Muscle of back (tissue), 13 donors: ENCODE measurements at places on chromosomes 13 and 19. TPM values are rescaled to one million over a fixed set of nuclear protein-coding genes. Genes with fewer than 3 reads are reported as not detected.

DNA sequence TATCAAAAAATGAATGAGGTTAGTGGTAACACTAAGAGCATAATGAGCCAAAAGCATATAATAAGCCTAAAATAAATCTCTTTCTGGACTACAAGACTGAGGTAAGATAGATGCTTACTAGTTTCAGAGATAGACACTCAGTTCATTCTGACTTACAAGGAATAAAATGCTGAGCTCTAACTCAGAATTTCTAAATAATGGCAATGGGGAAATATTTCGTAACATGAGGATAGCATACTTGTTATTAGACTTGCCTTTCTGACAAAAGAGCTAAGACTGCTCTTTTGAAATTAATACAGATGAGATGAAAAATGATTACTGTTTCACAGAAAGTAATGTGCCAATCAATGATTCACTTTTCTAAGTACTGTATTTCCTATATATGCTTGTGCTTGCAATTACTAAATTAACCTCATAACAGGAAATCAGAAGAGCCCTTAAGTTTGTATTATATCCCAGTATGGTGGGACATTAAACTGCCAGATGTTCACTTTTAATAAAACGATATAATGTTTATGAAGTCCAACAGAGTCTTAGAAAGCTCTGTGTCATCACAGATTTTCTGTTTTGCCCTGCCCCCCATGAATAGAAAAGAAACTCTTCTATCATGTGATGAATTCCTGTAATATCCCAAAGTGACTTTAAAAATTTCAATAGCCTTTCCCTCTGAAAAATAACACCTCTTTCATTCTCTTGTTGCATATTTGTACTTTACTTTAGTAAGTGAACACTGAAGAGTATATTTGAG is 2771.0 kb upstream of the PCDH20 start:
- no peak for DNase-seq

DNA sequence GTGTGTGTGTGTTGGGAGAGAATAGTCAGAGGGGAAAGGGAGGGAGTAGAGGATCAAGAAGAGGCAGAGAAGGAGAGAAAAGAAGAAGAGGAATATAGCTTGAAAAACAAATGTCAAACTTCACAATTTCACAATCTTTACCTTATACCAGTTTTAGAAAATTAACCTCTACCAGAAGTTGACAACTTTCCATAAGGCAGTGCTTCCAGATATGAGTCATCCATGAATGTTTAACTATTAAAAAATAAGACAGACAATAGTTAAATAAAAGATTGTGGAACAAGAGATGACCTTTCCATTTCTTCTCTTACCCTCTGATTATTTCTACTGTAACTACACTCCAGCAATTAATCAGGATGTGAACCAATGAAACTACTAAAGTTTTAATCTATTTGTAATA is 229.4 kb downstream of the ITGBL1 start:
- no peak for DNase-seq

GRCh38 chr13:23959231-23959862 is 62.0 kb upstream of the C1QTNF9B start:
- DNase-seq = no peak

DNA sequence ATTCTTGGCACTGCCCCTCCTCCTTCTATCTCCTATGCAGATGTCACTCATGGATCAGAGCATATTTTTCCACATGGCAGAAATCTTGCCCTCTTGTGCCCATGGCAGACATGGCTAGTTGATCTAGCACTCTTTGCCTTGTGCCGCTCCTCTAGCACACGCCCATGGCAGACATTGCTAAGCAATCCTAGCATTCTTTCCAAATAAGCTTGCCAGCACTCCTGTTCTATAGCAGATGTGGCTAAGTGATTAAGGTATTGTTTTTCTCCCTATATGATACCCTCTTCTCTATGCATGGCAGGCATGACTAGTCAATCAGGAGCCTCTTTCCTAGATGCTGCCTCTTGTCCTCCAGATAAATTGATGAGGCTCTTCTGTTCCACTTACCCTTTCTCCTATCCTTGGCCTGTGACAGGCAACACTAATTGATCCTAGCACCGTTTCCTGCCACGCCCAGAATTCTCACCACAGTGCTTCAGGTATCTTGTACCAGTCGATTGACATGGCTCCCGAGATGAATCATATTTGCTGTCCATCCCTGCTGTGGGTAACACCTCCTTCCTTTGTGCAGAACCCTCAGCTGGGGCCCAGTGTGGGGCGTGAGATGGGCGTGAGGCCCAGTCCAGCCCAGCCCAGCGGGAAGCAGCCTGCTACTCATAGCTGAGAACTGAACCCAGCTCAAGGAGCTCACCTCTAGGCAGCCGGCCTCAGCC is 26.9 kb downstream of the TMED1 start:
- DNase-seq = no peak

DNA sequence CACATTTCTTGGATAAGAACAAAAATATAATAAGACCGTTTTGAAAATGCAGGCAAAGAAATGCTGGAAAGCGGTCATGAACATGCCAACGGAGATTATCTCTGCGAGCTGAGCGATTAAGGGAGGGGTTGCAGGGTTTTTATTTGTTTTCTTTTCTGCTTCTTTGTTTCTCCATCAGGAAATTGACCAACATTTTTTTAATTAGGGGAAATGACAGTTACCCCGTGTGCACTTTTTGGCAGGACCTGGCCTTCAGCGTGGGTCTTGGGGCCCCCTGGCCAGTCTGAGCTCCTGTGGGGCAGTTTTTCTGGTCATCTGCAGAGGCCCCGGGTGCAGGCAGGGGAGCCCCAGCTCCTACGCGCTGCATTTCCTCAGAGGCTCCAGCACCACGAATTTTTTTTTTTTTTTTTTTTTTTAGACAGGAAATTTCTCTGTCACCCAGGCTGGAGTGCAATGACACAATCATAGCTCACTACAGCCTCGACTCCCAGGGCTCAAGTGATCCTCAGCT is 31.3 kb upstream of the HOMER3 start:
- DNase-seq = no peak

AZU1 gene
- 1.2 TPM for polyA plus RNA-seq

ADGRE1 gene
- 0.40 TPM for polyA plus RNA-seq

DNA sequence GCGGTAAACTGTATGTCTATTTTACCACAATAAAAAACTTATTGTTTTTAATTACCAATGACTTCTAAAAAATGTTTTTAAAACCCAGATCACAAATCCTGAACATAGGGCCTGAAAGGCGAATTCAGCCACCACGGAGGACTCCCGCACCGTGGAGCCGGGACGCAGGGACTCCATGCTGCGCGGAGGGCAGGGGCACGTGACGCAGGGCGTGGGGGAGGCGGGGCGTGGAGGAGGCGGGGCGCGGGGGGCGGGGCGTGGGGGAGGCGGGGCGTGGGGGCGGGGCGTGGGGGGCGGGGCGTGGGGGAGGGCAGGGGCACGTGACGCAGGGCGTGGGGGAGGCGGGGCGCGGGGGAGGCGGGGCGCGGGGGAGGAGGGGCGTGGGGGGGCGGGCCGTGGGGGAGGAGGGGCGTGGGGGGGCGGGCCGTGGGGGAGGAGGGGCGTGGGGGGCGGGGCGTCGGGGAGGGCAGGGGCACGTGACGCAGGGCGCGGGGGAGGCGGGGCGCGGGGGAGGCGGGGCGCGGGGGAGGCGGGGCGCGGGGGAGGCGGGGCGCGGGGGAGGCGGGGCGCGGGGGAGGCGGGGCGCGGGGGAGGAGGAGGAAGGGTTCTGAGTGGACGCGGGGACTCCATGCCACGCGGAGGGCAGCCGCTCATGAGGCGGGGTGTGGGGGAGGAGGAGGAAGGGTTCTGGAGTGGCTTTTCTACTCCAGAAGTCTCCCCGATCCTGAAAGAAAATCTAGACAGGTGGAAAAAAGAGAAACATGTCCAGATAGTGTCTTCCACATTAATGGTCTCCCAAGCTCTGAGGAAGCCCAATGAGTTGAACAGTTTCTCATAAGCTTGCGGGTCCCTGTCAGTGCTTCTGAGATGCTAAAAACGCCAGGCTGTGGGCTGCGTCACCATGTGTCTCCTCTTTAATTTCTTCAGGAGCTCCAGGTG is 4.4 kb upstream of the PROZ start:
- DNase-seq = peak; percentile 81
